Amygdala (tissue), 56 donors: ENCODE measurements at places on chromosomes 3 and 15.

DNA sequence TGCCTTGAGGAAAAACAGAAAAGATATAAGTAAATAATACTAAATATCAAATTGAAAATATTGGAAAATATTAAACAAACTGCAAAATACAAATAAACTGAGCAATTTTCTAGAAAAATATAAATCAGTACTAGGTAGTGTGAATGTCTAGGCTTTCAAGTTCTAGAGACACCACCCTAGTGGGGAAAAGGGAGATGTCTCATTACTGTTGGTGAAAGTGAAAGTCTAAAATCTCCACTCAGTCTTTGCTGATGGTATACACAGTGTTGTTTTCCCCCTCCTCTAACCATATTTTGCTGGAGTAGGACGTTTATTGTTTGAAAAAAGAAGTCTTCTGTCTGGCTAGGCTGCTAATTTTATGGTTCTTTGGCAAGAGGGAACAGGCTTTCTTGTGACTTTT lies 1368.9 kb downstream of the OTOL1 start:
- no peak for DNase-seq

- no peak for DNase-seq
Measured at GRCh38 chr3:186798239-186798874, 7.9 kb downstream of the RFC4 start.

GRCh38 chr15:35755237-35755802 lies 209.4 kb upstream of the DPH6 start:
- no peak for DNase-seq

- no peak for DNase-seq
Measured at GRCh38 chr15:63554337-63554927, 42.8 kb upstream of the FBXL22 start.

- DNase-seq: no peak
Measured at GRCh38 chr3:120894316-120895057, 13.5 kb upstream of the STXBP5L start.

DNA sequence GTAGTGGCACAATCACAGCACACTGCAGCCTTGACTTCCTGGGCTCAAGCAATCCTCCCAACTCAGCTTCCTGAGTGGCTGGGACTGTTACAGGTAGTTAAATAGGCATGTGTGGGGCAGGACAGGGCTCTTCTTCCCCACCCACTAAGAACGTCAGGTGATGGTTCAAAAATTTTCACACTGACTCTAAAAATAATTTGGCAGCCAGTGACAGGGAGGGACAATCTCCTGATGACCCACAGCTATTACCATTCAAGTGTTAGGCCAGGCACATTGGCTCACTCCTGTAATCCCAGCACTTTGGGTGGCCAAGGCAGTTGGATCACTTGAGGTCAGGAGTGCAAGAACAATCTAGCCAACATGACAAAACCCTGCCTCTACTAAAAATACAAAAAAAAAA lies 12.2 kb upstream of the TRMT10C start:
- no peak for DNase-seq

- no peak for DNase-seq
Measured at GRCh38 chr3:189824629-189825312, 193.6 kb downstream of the TP63 start.

DNA sequence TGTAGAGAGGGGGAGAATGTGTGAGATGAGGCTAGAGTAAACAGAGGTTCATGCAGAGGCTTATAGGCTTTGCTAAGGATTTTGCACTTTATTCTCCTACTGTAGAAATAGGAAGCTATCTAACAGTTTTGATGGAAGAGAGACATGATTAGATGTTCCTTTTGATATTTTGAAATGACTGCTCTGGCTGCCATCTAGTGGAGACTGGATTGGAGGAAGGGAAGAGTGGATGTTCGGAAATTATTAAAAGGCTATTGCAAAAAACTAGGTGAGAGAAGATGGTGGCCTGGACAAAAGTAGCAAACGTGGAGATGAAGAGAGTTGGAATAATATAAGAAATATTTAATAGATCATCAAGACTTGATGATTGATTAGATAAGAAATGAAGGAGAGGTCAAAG lies 42.2 kb downstream of the SYN2 start:
- DNase-seq: no peak
